H9 (cell line): ENCODE measurements at places on chromosomes 5 and 9.

DNA sequence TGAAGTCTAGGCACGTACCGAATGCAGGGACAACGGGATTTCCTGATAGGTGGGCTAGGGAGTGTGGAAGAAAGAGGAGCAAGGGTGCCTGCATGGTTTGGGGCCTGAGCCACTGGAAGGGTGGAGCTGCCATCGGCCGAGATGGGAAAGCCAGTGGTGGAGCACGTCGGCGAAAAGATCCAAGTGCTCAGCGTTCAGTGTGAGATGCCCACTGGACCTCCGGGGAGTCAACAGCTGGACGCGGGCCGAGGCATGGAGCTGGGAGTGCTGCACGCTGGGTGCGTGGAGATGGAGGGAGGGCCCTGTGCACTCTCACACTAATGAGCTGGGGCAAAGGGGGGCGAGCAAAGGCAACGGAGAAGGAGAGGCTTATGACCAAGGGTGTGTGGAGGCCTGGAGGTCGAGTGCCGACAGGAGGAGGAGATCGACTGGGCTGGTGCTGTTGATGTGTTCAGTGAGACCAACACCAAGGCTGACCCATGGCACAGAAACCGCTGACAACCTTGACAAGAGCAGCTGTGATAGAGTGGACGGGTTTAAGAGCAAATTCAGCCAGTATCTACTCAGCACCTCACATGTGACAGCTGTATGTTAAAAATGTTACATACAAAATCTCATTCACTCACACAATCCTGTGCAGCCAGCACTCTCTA is 85.7 kb downstream of the STK10 start:
- DNase-seq: no peak

GRCh38 chr5:67194166-67194565 is 2.4 kb downstream of the CD180 start:
- DNase-seq: no peak

DNA sequence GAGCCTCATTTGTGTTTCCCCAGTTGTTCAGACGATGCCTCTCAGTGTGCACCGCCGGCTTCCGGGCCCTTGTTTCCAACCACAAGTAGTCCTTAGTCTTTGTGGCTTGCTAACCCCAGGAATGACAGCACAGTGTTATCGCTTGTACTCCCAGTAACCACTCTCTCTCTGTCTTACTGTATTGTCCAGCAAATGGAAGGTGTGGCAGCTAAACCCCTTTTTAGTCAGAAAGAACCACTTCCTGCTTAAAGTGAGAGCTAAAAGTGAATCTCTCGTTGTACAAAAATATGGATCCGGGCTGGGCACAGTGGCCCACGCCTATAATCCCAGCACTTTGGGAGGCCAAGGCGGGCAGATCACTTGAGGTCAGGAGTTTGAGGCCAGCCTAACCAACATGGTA is 61.3 kb downstream of the ENC1 start:
- DNase-seq: no peak

DNA sequence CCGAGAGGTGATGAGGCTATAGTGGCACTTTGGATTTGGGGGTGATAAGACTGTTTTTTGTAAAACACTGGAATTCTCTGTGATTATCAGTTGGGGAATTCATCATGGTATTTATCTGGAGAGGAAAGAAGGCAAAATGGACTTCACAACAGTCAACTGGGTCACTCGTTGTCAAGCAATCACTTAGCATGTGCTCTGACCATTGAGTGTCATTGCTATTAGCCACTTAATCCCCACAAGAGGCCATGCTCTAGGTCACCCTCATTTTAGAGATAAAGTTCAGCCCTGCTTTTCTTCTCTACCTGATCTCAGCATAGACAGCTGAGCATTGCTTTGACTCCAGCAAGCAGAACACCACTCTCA is 160.1 kb upstream of the PITX1 start:
- DNase-seq: no peak

DNA sequence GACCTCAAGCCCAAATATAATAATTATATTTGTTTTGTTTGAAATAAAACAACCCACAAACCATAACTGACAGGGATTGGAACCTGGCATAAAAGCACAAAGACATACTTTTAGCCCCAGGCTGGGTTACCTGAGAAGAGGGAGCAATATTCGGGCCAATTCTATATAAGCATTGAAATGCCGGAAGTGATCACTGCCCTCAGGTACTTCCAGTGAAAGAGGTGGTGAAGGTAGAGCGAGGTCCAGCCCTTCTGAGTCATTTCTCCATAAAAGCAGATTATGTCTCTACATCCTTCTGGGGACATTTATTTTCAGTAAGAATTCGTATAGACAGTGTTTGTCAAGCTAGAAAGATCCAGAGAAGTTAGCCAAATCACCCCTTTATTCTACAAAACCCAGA is 59.6 kb downstream of the GCNT4 start:
- DNase-seq: no peak

DNA sequence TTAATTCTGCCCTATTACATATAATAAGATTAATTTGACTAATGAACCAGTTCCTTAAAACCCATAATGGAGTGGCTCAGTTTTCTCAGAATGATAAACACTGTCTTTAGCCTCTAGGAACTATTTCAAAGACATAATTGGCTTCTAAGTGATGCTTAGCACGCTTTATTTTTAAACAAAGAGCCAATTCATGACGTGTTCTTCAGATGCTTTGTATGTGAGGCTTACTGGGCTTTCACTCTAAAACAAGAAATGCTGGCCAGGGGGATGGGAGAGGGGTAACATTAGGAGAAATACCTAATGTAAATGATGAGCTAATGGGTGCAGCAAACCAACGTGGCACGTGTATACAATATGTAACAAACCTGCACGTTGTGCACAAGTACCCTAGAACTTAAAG is 7.6 kb upstream of the SFXN1 start:
- DNase-seq: no peak

DNA sequence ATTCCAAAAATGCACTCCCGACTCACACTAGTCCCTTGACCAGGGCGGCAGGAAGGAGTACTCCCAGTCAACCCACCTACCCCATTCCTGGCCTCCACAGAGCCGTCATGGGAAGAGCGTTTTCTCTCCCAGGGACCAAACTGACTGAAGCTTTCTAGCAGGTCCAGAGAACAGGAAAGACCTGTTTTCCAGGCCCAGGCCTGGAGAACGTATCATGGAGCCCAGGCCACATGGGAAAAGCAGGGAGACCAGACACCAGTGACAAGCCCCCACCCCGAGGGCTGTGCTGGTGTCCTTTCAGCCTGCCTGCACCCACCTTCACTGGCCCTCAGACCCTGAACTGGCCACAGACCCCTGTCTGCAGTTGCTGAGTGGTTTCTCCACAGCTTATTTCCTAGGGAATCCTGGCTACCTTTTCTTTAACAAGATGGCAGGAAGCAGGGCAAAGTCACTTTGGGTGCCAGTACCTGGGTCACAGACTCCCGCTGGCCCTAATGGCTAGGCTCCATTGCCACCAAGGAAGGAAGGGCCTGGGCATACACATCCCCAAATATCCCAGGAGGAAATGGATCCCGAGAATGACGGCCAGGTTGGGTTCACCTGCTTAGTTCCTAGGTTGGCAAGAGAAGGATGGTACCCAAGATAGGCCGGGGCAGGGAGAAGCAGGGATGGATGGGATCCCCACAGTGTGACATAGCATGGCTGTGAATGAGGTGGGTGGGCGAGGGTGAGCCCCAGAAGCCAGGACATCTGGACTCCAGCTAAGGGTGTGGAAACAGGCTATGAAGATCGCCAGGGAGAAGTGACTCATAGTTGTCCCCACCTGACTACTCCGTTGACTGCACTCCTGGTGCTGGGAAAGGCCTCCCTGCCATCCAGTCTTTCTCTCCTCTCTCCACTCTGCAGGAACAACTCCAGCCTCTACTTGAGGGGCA is 12.2 kb downstream of the CCNI2 start:
- DNase-seq: no peak
